Cortex of kidney (tissue), 1 donor: ENCODE measurements at places on chromosomes 3 and 15.

GRCh38 chr3:14761121-14761672, 57.6 kb upstream of the FGD5 start:
- DNase-seq: no peak

- DNase-seq: no peak
Observed at GRCh38 chr15:25863111-25863967, at the start of gene ATP10A. Gene ATP10A (minus strand): TSS chr15:25863327. CDS start chr15:25863096, 231 bp downstream.

- no peak for DNase-seq
Observed at GRCh38 chr3:72496051-72496670, 352.1 kb downstream of the SHQ1 start.

GRCh38 chr15:85073556-85074194, 92.0 kb downstream of the PDE8A start:
- no peak for DNase-seq

DNA sequence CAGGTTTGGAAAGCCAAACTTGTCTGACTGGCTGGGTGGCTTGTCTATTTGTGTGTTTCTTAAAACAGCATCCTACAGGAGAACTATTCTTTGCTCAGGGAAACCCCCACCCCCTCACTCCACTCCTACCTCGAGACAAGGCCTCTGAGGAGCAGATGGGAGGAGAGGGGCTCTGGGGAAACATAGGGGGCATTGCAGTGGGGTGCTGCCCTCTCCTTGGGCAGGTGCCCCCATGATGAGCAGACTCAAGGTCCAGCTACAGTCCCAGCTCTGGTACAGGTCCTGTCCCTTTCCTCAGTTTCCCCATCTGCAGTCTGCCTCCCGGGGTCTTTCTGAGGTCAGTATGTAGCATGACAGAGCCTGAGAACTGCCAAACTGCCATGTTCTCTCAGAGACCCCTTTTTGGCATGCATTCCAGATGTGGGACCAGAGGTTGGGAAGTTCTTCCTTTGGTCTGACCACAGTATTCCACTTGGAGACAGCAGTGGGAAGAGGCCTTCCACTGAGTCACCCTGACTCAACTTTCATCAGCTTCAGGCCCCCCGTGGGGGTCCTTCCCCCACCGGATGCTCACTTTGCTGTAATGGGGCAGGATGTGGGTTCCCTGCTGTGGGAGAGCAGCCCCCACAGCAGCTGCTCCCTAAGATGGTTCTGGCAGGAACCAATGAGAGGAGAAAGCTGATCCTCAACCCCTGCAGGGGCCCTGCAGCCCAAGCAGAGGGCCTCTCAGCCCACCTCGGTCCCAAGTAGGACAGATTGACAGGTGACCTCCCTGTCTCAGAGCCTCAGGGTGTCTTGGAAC, 32.3 kb upstream of the CYP11A1 start:
- DNase-seq: no peak
